Activated CD8-positive, alpha-beta memory T cell treated with anti-CD3 and anti-CD28 coated beads, Interleukin-2, amount 10 ng/mL, durations not matched to agents 7 days and 5 days (primary cell): ENCODE measurements at places on chromosomes 11 and 22. TPM values are rescaled to one million over a fixed set of nuclear protein-coding genes. Genes with fewer than 3 reads are reported as not detected.

OR10A2 gene
- not detected for total RNA-seq

PKP3 gene
- 0.09 TPM for total RNA-seq

IGLL1 gene
- 0.42 TPM for total RNA-seq

MS4A4A gene
- not detected for total RNA-seq

SAA2 gene
- not detected for total RNA-seq

MPPED2 gene
- total RNA-seq = not detected

BBOX1 gene
- total RNA-seq = not detected

ISX gene
- not detected for total RNA-seq

SCGB2A2 gene
- total RNA-seq = not detected

TCP11L1 gene
- 20.9 TPM for total RNA-seq

TSSK2 gene
- not detected for total RNA-seq

GRCh38 chr11:115963156-115963555, 458.9 kb upstream of the CADM1 start:
- no peak overlapping the region for H3K4me3 ChIP-seq
- no peaks in the 10 kb centered on the region for H3K4me1 ChIP-seq
- no peak overlapping the region for H3K27ac ChIP-seq
- H3K27me3 ChIP-seq = no peaks in the 10 kb centered on the region
- no peaks in the 10 kb centered on the region for H3K36me3 ChIP-seq

DNA sequence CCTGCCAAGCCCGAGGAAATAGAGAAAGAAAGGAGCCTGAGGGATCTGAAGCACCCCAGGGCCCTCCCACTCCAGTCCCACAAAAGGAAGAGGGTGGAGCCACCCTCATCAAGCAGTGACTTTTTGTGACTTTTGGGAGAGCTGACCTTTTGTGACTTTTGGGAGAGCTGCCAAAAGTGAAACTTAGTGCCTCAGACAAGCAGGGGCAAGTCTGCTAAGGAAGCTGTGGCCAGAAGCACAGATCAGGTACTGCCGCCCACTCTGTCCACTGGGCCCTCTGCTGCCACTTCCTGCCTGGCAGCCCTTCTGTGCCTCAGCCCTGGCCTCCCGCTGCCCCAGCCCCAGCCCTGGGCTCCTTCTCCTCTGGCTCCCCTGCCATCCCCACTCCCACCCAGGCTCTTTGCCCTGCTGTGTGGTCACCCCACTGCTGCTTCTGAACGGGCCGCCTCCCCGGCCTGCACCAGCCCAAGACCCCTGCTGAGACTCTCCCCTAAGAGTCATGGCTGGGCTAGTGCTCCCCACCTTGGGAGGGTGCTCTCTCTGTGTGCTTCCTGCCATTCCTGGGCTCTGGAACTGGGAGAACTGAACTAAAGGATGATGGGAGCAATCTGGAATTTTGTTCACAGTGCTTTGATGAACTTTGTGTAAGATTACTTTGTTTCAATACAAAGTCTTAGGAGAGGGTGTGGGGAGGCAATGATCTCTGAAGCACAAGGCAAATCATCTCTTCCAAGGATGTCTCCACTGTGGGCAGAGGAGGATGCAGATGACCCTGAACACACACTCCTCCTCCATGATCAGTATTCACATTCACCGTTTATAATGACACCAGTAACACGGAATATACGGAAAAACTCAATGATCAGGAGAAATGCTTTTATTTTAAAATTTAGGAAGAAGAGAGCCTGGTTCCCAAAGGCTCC, at the start of gene APOBEC3H:
APOBEC3H (plus strand) TSS at position 147 of the 923 bp plus-strand sequence. CDS start 3,035 bp downstream, outside the sequence.
- H3K4me3 ChIP-seq = peak within 1 kb of the TSS; percentile 97
- no peaks in the 10 kb centered on the region for H3K27me3 ChIP-seq
- DNase-seq = peak; percentile 79
- peaks cover 79% of the 10 kb centered on the region for H3K4me1 ChIP-seq
- H3K36me3 ChIP-seq = peaks cover 20% of the 10 kb centered on the region
- H3K27ac ChIP-seq = peak within 1 kb of the TSS; percentile 97

GRCh38 chr22:37151401-37151800, 1.7 kb upstream of the IL2RB start:
- H3K27me3 ChIP-seq = no peaks in the 10 kb centered on the region
- peaks cover 50% of the 10 kb centered on the region for H3K4me1 ChIP-seq
- DNase-seq = no peak
- H3K36me3 ChIP-seq = peaks cover 54% of the 10 kb centered on the region

DNA sequence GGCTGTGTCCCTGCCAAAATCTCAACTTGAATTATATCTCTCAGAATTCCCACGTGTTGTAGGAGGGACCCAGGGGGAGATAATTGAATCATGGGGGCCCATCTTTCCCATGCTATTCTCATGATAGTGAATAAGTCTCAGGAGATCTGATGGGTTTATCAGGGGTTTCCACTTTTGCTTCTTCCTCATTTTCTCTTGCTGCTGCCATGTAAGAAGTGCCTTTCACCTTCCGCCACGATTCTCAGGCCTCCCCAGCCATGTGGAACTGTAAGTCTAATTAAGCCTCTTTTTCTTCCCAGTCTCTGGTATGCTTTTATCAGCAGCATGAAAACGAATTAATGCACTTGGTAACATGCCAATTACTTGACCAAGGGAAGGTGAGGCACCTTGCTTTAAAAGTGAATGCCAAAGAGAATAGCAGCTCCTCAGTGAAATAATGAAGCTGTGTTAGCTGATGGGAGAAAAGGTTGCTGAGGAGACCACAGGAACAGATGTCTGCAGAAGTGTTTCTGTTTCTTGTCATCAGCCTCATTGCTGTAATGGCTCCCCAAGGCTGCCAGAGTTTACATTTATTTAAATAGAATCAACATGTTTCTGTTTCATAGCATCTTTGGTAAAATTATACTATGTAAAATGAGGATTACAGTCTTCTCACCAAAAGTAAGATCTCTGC, 89.0 kb upstream of the CD44 start:
- peak overlapping the region; percentile 76 for H3K27ac ChIP-seq
- H3K36me3 ChIP-seq = peaks cover 19% of the 10 kb centered on the region
- H3K4me3 ChIP-seq = peak overlapping the region; percentile 49
- peaks cover 1% of the 10 kb centered on the region for H3K27me3 ChIP-seq
- no peak for DNase-seq

GRCh38 chr22:19811811-19812771, 42.6 kb downstream of the GNB1L start:
- peak; percentile 40 for DNase-seq
- H3K4me3 ChIP-seq = no peak overlapping the region
- no peaks in the 10 kb centered on the region for H3K36me3 ChIP-seq
- H3K4me1 ChIP-seq = no peaks in the 10 kb centered on the region

- H3K4me3 ChIP-seq = peak overlapping the region; percentile 55
- H3K27me3 ChIP-seq = no peaks in the 10 kb centered on the region
- H3K36me3 ChIP-seq = peaks cover 47% of the 10 kb centered on the region
- peak overlapping the region; percentile 89 for H3K27ac ChIP-seq
Measured at GRCh38 chr11:67396587-67397389, 4.9 kb downstream of the PPP1CA start.

- no peaks in the 10 kb centered on the region for H3K36me3 ChIP-seq
- no peak for DNase-seq
- H3K27me3 ChIP-seq = no peaks in the 10 kb centered on the region
Measured at GRCh38 chr11:29093416-29094120, 923.3 kb downstream of the KCNA4 start.

DNA sequence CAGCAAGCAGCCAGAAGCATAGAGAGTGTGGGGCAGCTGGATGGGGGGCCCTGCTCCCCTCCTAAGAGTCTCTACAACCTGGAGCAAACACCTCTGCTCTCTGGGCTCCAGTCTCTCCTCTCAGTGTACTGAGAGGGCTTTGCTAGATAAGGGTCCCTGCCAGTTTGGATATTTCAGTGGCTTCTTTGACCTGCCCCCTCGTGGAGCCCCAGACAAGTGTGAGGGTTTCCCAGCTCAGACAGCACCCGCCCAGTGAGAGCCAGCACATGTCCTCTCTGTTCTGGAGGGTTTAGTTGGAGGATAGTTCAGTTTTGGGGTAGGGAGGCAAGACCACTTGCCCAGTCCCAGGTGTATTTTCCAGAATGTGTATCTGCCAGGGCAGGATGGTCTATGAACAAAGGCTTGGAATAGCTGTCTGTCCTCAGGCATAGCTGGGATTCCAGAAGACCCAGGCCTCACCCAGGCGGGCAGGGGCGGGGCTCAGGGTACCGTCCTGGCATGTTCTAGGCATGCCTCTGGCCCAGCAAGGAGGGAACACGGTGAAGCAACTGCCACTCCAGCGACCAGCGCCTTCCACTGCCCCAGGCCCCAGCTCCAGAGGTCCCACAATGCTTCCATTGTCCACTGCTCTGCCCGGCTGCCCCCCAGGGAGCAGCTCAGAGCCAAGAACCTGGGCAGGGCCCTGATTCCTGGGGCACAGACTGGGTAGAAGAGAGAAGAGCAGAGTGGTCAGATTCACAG, 7.5 kb upstream of the MICALL1 start:
- H3K4me3 ChIP-seq = no peak overlapping the region
- no peak overlapping the region for H3K27ac ChIP-seq
- no peaks in the 10 kb centered on the region for H3K27me3 ChIP-seq
- H3K4me1 ChIP-seq = peaks cover 35% of the 10 kb centered on the region

GRCh38 chr11:61472282-61472681, 36.3 kb upstream of the LRRC10B start:
- no peak overlapping the region for H3K4me3 ChIP-seq
- H3K36me3 ChIP-seq = peaks cover 16% of the 10 kb centered on the region
- H3K4me1 ChIP-seq = peaks cover 4% of the 10 kb centered on the region
- DNase-seq = no peak

GRCh38 chr11:36258730-36259360, 30.4 kb downstream of the COMMD9 start:
- H3K4me3 ChIP-seq = no peak overlapping the region
- H3K36me3 ChIP-seq = no peaks in the 10 kb centered on the region
- H3K27me3 ChIP-seq = peaks cover 17% of the 10 kb centered on the region
- no peak for DNase-seq

DNA sequence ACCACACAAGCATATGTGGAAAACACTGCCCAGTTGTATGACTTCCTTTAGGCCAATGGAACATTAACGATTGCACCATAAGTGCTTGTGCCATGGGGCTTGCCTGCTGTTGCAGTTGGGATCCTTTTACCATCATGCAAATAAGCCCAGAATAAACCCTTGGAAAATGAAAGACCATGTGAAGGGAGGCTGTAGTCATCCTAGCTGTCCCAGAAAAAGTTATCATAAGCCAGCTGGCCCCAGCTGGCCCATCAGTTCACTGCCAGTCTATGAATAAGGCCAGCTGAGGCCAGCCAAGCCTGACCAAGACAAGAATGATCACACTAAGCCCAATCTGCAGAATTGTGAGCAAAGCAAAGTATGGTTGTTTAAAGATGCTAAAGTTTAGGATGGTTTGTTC, 253.9 kb upstream of the ARHGAP20 start:
- no peaks in the 10 kb centered on the region for H3K36me3 ChIP-seq
- no peaks in the 10 kb centered on the region for H3K4me1 ChIP-seq
- no peak overlapping the region for H3K27ac ChIP-seq
- no peak for DNase-seq

- no peak overlapping the region for H3K4me3 ChIP-seq
- DNase-seq = no peak
- H3K36me3 ChIP-seq = no peaks in the 10 kb centered on the region
- no peak overlapping the region for H3K27ac ChIP-seq
Measured at GRCh38 chr22:26050079-26050478, 119.2 kb upstream of the SEZ6L start.

- H3K4me3 ChIP-seq = no peak overlapping the region
- no peaks in the 10 kb centered on the region for H3K36me3 ChIP-seq
- no peaks in the 10 kb centered on the region for H3K4me1 ChIP-seq
- DNase-seq = no peak
- no peak overlapping the region for H3K27ac ChIP-seq
Measured at GRCh38 chr11:133477251-133477625, 55.1 kb downstream of the OPCML start.

GRCh38 chr11:46079662-46080061, 41.6 kb downstream of the PHF21A start:
- no peak overlapping the region for H3K27ac ChIP-seq
- peaks cover 17% of the 10 kb centered on the region for H3K36me3 ChIP-seq
- peaks cover 5% of the 10 kb centered on the region for H3K4me1 ChIP-seq
- no peaks in the 10 kb centered on the region for H3K27me3 ChIP-seq
- no peak overlapping the region for H3K4me3 ChIP-seq

DNA sequence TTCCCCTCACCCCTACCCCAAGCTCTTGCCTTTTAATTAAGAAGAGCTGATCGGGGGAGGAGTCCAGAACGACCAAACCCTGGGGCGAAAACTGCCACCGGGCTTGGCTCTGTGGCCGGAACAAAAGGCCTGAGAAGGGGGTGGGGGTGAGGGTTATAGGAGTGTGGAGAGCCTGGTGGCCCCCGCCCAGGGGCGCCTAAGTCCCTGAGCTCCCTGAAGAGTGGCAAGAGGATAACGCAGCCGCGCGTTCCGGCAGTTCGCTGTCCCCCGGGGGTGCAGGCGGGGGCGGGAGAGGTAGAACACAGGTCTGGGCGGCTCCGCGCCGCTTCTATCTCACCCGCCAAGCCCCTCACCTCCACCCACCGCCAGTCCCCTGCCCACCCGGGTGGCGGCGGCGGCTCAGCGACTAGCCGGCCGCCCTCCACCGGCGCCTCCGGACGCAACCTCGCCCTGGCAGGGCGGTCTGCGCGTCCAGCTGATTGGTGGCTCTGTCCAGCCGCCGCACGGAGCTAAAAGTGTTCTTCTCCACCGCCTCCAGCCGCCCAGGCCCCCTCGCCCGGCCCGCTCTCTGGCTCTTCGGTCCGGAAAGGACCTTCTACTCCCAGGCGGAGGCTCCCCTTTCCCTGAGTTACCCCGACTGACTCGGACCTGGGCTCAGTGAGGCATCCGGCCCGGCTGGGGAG, 18.7 kb upstream of the BDNF start:
- peaks cover 64% of the 10 kb centered on the region for H3K27me3 ChIP-seq
- H3K36me3 ChIP-seq = peaks cover 5% of the 10 kb centered on the region
- peaks cover 6% of the 10 kb centered on the region for H3K4me1 ChIP-seq
- H3K4me3 ChIP-seq = no peak overlapping the region
- no peak for DNase-seq

- H3K4me3 ChIP-seq = no peak overlapping the region
- H3K27me3 ChIP-seq = no peaks in the 10 kb centered on the region
- DNase-seq = no peak
- peaks cover 37% of the 10 kb centered on the region for H3K36me3 ChIP-seq
- peaks cover 4% of the 10 kb centered on the region for H3K4me1 ChIP-seq
- no peak overlapping the region for H3K27ac ChIP-seq
Measured at GRCh38 chr11:121575250-121575962, 122.6 kb upstream of the SORL1-AS1 start.

GRCh38 chr11:9003573-9004182, at the start of gene NRIP3:
TSS of gene NRIP3 (minus strand) at chr11:9004001. CDS start at chr11:9003935, 66 bp downstream.
- H3K4me1 ChIP-seq = peaks cover 23% of the 10 kb centered on the region
- H3K27me3 ChIP-seq = peaks cover 62% of the 10 kb centered on the region
- peak; percentile 78 for DNase-seq
- H3K4me3 ChIP-seq = peak within 1 kb of the TSS; percentile 67
- no peaks in the 10 kb centered on the region for H3K36me3 ChIP-seq

- DNase-seq = no peak
- no peaks in the 10 kb centered on the region for H3K27me3 ChIP-seq
- H3K4me3 ChIP-seq = no peak overlapping the region
- H3K27ac ChIP-seq = no peak overlapping the region
- no peaks in the 10 kb centered on the region for H3K36me3 ChIP-seq
Measured at GRCh38 chr11:92843455-92843854, 126.0 kb upstream of the MTNR1B start.

- H3K36me3 ChIP-seq = no peaks in the 10 kb centered on the region
- H3K27ac ChIP-seq = no peak overlapping the region
- H3K4me3 ChIP-seq = no peak overlapping the region
- DNase-seq = no peak
Measured at GRCh38 chr11:126363706-126364248, 8.3 kb downstream of the ST3GAL4 start.

GRCh38 chr11:17036666-17037658, 22.7 kb upstream of the PLEKHA7 start:
- no peaks in the 10 kb centered on the region for H3K36me3 ChIP-seq
- H3K4me1 ChIP-seq = no peaks in the 10 kb centered on the region
- H3K27ac ChIP-seq = no peak overlapping the region
- peaks cover 5% of the 10 kb centered on the region for H3K27me3 ChIP-seq

- no peak for DNase-seq
- no peaks in the 10 kb centered on the region for H3K36me3 ChIP-seq
- H3K27ac ChIP-seq = no peak overlapping the region
- peaks cover 38% of the 10 kb centered on the region for H3K27me3 ChIP-seq
Measured at GRCh38 chr11:17548444-17548843, 1.4 kb downstream of the OTOG start.
